ENCODE measurements at places on chromosomes 1 and 21.

- DNase-seq: no peak
Observed at GRCh38 chr1:111618081-111618480, 1.5 kb upstream of the RAP1A start.

GRCh38 chr1:6059866-6060265 lies 14.2 kb downstream of the KCNAB2 start:
- peak; percentile 30 for DNase-seq

- DNase-seq: no peak
Observed at GRCh38 chr1:28507247-28507645, 1.4 kb downstream of the RCC1 start.

DNA sequence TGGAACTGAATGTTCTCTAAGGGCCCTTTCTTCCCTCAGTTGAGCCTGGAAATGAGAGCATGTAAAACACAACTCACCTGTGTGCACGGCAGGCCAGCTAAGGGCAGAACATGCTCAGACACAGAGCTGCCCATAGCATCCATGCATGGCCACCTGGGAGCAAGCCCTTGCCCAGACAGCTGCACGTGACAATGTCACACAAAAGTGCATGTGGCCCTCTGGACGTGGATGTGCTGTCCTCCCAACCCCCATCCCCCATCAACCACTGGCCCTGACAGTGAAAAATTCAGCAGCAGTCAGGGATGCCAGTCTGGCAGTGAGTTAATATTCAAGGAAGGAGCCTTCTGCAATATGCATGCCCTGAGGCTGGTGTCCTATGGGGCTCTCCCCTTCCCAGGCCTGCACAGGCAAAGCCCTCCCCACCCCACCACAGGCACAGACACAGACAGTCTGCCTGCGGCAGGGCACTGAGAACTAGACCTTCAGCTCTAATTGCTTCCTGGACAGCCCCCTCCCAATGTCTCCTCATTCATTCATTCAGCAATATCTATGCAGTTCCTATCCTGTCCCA lies 14.6 kb upstream of the COL16A1 start:
- no peak for DNase-seq

DNA sequence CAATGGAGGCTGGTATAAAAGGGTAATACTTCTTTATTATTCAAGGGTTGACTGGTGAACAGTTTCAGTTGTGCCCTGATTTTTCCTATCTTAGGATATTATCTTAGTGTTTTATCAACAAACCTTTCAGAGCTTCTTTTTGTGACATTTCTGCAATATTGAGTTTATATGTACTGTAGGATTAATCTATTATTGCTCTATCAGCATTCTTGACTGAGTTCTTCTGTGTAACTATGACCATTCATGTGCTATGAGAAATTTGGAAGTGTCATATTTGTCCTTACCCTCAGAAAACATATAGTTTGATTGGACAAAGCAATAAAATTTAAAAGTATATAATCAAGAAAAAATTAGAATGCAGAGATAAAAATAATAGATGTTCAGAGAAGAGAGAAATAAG lies 25.5 kb upstream of the MRPS6 start:
- no peak for DNase-seq

DNA sequence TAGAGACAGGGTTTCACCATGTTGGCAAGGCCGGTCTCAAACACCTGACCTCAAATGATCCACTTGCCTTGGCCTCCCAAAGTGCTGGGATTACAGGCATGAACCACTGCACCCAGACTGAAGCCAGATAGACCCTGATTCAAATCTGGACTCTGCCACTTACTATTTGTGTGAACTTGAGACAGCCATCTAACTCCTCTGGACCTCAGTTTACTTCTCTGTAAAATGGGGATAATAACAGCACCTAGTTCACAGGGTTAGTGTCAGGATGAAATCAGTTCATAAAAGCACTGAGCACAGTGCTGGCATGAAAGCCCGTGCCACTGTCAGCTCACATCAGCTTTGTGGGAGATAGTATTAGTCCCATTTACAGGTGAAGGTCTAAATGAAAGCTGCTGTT lies 28.5 kb downstream of the RAB3B start:
- no peak for DNase-seq

GRCh38 chr1:158043232-158043631 lies 49.8 kb downstream of the KIRREL1 start:
- no peak for DNase-seq

DNA sequence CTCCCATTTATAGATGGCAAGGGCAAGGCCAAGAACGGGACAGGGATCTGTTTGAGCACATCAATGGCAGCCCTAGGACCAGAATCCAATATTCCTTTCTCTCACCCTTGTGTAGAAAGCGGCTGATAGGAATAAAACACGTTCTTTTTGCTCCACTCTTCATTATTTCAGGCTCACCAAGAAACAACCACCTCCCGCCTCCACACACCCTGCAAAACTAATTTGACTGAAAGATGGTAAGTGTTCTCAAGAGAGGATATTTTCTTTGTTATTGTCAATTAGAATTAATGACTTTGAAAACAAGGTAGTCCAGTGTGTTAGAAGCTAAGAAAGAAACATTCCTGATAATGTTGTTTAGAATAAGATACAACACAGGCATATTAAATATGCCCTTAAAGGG lies 11.9 kb upstream of the KNCN start:
- DNase-seq: no peak
